ENCODE measurements at places on chromosomes 4 and X.

- DNase-seq, result no peak
Measured at GRCh38 chr4:119097282-119097900, 38.2 kb upstream of the MYOZ2 start.

DNA sequence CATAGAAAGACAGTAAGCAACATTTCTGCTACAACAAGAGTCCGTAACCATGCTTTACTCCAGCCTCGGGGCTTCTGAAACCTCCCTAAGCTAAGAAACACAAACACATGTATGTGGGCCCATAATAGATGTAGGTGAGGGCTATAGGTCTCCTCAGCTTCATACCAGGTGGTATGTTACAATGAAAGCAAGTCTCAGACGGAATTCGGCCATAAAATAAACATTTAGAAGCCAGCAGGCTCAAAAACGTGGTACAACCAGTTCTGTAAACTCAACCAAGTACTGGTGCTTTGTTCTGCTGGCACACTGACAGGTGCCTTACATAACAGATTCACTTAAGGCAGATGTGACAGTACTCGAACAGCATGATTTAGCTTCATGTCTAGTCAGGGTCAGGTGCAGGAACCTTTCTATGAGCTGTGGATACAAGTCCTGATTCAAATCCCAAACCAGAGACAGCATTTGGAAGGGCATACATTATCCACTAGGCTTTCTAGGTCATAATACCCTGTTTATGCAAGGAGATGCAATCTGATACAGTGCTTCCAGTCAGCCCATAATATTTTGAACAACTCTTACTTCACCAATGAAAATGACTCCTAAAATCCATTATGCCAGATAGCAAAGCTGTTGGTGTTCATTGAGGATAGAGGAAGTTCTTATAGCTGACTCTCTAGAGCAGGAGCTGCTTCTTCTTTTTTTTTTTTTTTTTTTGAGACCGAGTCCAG, 113.8 kb upstream of the ENPP6 start:
- DNase-seq, result no peak

GRCh38 chr4:77827343-77827742, 8.2 kb upstream of the CNOT6L start:
- peak; percentile 50 for DNase-seq

DNA sequence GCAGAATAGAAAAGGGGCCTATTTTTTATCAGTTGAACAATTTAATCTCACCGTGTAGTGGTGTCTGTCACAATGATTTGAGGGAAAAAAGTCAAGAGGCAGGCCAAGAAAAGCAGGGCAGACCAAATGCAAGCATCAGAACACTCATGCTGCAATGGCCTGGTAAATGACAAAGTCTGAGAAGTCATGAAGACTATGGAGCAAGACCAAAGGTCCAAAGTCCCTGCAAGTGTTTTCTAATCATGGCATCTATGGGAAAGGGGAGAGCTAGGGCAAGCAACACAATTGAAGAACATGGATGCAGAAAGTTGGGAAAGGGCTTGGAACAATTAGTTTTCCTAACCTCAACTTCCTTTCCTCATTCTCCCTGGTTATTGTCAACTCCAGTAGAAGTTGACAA, 147.7 kb upstream of the TLL1 start:
- DNase-seq, result no peak

- DNase-seq, result no peak
Measured at GRCh38 chrX:70754169-70754848, 154.2 kb downstream of the TEX11 start.

DNA sequence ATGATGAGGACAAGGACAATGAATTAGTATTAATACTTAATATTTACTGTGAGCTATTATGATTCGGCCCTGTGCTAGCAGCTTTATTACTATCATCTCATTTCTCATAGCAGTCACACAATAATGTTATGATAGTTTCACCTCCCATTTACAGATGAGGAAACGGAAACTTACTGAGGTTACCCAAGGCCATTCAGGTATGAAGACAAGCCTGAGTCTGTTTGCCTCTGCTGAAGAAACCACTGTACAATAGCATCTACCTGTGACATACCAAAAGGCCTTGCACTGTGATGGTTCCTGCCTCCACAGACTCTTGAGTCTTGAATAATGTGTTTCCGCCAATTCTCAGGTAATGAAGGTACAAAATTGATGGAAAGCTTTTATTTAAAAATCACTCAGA, 248.5 kb downstream of the NPFFR2 start:
- DNase-seq, result no peak

GRCh38 chr4:73801692-73802091, 34.8 kb upstream of the CXCL6 start:
- no peak for DNase-seq

DNA sequence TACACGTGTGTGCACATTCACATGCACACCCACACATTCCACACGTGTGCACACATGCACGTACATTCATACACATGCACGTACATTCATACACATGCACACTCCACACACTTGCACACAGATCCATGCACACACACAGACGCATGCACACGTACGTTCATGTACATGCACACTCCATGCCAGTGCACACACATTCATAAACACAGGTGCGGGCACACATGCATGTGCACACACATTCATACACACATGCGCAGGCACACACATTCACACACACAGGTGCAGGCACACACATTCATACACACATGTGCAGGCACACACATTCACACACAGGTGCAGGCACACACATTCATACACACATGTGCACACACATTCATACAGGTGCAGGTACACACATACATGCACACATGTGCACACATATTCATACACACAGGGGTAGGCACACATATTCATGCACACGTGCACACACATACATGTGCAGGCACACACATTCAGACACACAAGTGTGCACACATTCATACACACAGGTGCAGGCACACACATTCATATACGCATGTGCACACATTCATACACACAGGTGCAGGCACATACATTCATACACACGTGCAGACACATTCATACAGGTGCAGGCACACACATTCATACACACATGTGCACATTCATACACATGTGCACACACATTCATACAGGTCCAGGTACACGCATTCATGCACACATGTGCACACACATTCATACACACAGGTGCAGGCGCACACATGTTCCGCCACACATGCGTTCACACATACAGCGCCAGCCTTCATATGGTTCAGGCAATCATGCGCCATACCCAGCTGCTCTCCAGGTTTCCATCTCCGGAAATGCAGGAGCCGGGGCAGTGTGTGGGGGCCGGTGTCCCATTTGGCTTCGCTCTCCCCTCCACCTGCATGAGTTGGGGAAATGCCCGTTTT, 124.8 kb downstream of the HMX1 start:
- no peak for DNase-seq

GRCh38 chrX:106959901-106960300, 39.7 kb downstream of the CLDN2 start:
- no peak for DNase-seq

- no peak for DNase-seq
Measured at GRCh38 chrX:87525771-87526229, 8.2 kb downstream of the KLHL4 start.

DNA sequence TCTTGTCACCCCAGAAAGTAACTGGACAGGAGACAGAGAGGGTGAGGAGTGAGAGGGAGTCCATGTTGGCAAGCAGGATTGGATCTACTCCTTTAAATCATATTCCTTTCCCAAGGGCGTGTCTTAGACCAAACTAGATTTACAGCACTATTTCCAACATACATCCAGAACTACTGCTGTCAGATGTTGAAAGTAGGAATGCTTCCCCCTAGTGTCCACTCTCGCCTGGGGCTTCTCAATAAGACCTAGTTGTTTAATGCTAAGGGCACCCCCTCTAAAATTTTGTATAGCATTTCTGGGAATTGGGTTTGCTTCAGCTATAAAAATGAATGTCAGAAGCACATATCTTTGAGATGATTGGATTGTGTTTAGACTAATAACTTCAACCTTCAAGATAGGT, 13.3 kb downstream of the OFD1 start:
- peak; percentile 43 for DNase-seq

DNA sequence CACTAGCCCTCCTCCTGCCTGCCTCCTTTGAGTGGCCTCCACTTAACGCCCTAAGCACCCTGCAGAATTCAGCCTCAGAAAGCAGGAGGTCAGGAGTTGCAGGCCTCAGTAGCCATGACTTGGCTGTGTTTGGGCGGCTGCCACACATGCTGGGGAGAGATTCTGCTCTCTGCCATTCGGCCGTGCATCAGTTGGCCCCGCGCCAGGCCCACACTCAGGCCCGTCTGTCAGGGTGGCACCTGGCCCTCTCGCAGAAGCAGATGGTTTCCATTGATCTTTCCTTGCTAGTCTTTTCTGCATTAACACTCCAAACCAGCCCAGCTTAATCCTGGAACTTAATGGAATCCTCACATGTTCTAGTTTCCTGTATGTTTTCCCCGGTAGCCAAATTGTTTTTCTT, 30.7 kb upstream of the ATP6AP2 start:
- DNase-seq, result no peak

GRCh38 chr4:145438298-145438697, 43.4 kb upstream of the SMAD1 start:
- DNase-seq, result no peak

DNA sequence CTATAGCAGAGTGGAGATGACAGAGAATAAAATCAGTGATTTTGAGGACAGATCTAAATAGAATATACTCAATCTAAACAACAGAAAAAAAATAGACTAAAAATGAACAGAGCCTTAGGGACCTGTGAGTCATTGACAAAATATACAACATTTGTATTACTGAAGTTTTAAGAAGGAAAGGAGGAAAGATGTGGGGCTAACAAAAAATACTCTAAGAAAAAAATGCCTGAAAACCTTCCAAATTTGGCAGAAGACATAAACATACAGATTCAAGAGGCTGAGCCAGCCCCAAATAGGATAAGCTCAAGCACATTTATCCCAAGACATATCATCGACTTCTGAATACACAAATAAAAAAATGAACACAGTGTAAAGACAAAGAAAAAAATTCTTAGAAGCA, 123.6 kb upstream of the INTU start:
- DNase-seq, result no peak

DNA sequence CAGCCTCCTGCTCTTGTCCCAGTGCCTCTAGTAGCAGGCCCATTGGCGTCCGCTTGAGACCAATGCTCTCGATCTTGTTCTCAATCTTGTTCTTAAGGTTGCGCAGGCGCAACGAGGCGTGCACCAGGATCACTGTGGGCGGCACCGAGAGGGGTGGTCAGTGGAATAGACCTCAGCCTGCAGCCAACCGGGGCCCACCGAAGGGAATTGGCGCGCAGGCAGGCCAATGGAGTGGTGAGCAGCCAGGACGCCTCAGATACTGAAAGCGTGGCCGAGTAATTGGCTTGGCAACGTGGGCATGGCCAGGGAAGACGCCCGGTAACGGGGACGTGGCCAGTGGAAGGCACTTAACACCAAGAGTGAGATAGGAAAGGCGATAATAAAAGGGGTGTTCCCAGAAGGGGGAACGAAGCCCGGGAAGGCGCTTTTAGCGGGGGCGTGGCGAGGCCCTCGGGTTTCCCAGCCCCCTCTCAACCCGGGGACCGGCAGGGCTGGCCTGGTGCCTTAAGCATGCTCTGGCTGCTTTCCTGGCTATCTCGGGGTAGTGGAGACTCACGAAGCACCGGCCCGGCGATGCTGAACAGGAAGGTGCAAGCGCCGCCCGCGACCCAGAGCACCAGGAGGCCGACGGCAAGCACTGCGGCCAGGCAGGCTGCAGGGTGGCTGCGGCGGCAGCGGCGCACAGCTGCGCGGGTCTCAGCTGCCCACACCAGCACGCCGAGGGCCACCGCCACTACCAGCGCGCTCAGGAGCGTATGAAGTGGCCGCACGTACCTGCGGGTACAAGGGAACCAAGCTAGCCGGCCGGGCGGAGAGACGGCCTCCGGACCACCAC, 1.7 kb downstream of the PRAF2 start:
- DNase-seq, result no peak

GRCh38 chr4:95198961-95199360, 349.8 kb downstream of the UNC5C start:
- DNase-seq, result no peak

DNA sequence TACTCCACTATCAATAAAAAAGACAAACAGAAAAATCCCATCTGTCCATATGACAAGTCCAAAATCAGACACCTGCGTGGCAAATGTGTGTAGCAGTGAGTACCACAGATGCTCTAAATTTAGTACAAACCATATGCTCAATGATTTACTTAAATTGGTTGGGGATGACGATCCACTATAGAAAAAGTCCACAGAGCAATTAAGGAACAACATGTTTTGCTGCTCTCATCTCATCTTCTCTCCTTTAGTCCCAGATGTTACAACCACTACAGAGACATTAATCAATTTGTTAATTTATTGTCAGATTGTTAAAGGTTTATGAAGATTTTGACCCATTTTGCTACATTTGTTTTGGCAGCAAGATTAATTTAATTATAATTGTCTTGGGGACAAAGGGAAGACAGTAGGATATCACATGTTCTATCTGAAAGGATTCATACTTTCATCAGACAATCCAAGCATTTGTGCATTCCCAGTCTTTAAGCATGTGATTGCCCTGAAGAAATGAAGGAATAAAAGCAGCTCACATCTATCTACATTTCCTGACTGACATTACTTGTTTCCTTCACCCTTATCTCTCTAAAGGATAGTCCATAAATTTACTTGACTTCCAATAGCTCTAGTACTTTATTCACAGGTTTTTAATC, 2268.1 kb downstream of the PCDH7 start:
- no peak for DNase-seq

GRCh38 chr4:187251896-187252295, 528.2 kb upstream of the FAT1 start:
- no peak for DNase-seq

DNA sequence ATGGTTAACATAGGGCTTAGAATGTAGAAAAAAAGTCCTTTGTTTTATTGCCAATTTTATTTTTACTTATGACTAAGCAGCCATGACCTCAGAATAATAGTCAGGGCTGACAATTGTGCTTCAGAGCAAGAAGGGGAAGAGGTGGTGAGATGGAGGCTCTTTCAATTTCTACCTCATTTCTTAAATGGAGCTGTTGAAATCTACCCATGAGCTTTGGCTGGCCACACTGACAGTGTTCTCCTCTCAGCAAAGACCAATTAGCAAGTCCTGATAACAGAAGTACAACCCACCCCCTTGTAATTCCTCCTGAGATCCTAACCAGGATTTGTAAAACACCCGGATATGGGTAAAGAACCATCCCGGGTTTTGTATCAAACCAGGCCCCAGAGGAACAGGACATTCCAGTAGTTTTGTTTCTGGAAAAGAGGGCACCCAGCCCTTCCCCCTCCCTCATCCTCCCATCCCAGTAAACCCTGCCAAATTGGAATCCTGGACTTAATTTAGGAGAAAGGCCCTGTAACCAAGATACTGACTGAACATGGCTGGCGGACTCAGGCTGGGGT, at the start of gene HEPH:
Gene HEPH, plus strand, starts transcription at position 399 of the 563 bp plus-strand sequence. CDS start 6,324 bp downstream, outside the sequence.
- DNase-seq, result no peak

GRCh38 chr4:125131891-125132680, 182.7 kb upstream of the FAT4 start:
- DNase-seq, result no peak

DNA sequence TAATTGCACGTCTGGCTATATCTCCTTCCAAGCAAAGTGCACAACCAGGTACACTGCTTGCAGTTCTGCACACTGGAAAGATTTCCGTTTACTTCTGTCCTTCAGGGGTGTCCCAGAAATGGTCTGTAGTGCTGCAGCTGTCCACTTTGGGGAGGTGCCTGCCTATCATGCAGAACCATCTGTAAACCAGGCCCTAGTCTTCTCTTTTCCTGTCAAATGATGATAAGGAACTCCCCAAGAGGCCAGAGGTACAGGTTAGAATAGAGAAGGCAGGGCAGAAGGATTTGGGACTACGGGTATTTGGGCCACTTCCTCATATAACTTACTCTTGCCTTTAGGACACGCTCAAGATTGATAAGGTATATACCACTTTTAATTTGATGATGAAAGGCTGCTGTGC, 746.9 kb downstream of the FAT4 start:
- DNase-seq, result no peak

GRCh38 chrX:2819345-2820135, 9.2 kb upstream of the GYG2 start:
- DNase-seq, result no peak
